Activated CD4-positive, alpha-beta T cell treated with anti-CD3 and anti-CD28 coated beads for 36 hours (primary cell): ENCODE measurements at places on chromosomes 3 and 15. TPM values are rescaled to one million over a fixed set of nuclear protein-coding genes. Genes with fewer than 3 reads are reported as not detected.

Gene SLC28A2
- total RNA-seq = not detected

DNA sequence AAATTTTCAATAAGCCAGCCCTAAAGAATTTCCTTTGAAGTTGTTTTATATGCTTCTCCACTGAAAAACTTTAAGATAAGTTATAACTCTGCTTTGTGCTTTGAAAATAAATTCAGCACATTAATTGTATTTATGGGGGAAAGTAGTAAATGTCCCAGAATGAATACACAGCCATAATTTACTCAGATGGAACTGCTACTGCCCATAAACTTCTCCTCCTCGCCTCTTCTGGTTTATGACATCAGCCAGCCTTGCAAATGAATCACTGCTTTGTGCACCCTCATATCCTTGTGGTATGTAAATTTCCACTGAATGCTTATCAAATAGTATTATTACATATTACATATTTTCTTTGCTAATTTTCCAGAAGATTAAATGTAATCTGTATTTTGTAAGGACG, 302.0 kb downstream of the DIPK2A start:
- no peak for DNase-seq

GRCh38 chr3:167736264-167736787, 805 bp downstream of the SERPINI1 start:
- DNase-seq = no peak

Gene PRSS50
- total RNA-seq = not detected

Gene ADGRG7
- not detected for total RNA-seq

DNA sequence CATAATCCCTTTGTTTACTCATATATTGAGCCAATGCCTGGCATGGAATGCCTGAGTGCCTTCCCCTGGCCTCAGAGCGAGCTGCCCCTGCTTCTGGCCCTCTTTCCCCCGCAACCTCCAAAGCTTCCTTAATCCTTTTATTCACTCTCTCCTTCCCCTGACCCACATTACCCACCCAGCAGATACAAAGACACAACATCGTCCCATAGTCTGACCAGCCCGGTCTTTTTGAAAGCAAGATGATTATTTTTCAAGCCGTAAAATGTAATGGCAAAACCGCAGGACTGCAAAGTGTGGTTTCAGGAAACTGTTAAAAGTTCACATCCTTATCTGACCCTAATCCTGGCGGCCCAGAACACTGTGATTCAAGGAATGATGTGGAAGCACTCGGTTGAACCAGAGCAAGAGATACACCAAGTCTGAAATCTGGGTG, 78.4 kb upstream of the LRTM1 start:
- DNase-seq = no peak

Gene ALAS1
- total RNA-seq = 52.8 TPM

DNA sequence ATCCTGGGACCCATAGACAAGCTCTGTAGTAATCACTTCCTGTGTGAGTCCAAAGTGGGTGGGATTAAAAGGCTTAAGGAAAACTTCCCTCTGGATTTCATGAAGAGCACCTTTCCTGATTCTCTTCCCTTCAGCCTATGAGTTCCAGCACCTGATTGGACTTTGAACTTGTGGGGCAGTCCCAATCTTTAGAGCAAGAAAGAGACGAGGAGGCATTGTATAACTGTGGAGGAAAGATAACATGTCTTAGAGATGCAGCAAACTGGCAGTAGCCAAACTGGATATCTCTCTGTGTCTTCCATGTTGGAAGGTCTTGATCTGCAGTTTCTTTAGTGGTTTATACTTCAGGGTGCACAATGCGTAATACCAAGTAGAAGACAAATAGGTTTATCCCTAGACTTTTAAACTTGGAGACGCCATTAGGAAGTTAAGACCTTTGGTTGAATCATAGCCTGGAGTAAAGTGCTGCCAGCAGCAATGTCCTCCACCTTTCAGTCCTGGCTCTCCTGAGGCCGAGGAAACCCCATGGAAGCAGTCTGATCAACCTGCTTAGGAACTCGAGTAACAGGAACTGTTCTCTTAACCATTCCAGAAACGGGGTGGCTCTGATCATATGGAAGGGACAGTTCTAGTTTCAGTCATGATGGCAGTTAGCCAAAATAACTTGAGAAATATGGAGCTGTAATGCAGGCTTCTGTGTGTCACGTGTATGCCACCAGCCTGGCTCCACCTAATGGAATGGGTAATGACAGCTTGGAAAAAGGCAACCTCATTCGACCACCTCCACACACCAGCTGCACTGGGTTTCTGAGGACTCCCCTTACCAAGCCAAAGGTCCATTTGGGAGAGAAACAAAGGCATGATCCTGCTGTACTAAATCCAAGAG, 4.7 kb downstream of the EIF1B start:
- no peak for DNase-seq

Gene RAD51
- total RNA-seq = 73.5 TPM

DNA sequence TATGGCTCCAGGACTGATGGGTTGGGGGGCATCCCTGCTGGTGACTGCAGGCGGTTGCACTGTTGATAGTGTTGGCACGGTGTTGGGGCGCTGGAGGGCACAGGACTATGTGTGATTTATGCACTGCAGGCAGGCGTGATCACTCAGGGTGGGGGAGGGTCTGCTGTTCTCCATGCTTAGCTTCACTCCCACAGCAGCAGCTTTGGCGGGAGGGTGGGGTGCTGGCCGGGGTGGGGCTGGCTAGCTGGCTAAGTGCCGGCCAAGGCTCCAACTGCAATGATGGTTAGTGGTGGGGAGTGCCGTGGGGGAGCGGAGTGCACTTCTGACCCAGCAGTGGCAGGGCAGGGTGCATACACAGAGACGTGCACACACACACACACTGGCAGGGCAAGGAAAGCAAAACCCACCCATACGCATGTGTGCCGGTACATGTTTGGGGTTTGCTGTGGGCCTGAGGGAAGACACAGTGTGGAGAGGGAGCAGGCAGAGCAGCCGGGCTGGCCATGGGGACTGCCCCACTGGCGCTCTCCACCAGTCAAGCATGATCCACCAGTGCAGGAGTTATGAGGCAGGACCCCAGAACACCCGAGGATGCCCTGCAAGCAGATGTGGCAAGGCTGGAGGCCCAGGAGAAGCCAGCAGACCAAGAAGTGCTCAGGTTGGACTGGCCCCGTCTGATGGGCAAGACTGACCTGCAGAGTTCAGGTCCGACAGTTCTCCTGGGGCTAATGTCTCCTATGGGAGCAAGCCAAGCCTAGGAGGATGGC, 16.5 kb upstream of the FGF7 start:
- no peak for DNase-seq

DNA sequence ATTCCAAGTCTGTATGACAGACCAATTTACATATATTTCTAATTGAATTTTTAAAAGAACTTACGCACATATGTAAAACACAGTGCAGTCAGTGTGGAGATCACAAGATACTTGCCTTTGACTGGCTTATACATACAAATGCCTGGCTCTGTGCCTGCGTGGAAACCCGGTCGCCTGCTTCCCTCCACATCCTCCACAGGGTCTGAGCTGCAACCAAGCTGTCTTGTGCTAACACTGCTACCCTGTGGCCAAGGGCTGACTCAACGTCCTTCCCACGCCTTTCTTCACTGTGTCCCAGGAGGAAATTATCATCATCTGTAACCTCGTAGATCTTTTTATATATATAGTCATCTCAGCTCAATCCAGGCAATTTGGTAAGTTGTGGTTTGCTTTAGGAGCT, 117.0 kb downstream of the WNT7A start:
- DNase-seq = no peak

DNA sequence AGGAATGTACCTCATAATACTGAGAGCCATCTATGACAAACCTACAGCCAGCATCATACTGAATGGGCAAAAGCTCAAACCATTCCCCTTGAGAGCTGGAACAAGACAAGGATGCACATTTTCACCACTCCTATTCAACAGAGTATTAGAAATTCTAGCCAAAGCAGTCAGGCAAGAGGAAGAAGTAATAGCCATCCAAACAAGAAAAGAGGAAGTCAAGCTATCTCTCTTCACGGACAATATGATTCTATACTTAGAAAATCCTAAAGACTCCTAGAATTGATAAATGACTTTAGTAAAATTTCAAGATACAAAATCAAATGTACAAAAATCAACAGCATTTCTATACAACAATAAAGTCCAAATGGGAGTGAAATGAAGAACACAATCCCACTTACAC, 30.2 kb downstream of the OCA2 start:
- no peak for DNase-seq

Gene GMPS
- total RNA-seq = 161 TPM

DNA sequence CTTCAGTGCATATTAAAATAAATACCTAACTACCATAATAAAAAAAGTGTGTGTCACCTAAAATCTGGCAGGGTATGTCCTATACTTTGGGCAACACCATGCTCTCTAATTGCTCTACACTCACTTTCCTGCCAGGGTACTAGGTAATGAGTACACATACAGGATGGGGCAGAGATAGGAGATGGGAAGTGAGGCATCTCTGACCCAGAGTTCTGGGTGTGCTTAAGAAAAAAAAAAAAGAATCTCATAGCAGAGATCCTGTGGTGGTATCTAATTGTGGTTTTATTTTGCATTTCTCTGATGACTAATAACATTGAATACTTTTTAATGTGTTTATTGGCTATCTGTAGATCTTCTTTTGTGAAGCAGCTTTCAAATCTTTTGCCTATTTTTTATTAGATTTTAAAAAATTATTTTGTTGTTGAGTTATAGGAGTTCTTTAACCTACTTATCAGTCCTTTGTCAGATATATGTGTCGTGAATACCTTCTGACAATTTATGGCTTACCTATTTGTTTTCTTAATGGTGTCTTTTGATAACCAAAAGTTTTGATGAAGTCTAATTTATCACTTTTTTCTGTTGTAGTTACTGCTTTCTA, 48.0 kb downstream of the EEFSEC start:
- DNase-seq = no peak

Gene MESP2
- 0.30 TPM for total RNA-seq
